SIG-M5 (cell line): ENCODE measurements at places on chromosomes 5 and 9.

GRCh38 chr5:74240783-74241750 lies 399.5 kb downstream of the ENC1 start:
- no peak for DNase-seq

- DNase-seq: no peak
Observed at GRCh38 chr5:56422076-56422762, 189.1 kb upstream of the ANKRD55 start.

DNA sequence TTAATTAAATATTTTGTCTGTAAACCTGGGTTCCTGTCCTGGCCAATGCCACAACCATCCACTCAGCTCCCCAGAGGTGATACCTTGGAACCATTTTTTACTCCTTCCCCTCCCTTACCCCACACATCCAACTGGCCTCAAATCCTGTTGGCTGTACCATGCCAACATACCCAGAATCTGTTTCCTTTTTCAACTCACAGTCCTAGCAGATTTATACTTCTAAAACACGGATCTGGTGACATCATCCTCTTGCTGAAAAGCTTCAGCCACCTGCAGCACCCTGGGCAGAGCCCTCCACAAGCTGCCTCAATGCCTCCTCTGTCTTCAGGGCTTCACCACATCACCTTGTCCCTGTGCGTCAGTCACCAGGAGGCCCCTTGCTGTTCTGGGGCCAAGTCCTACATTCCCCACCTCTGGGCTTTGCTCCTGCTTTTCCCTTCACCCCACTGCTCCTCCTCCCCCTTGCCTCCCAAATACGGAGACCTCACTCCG lies 14.9 kb downstream of the SEMA6A start:
- DNase-seq: no peak

GRCh38 chr9:5392285-5392684 lies 45.4 kb downstream of the PLGRKT start:
- DNase-seq: no peak
